ENCODE measurements at places on chromosomes 2 and 18. TPM values are rescaled to one million over a fixed set of nuclear protein-coding genes. Genes with fewer than 3 reads are reported as not detected.
A peak's percentile ranks its signal among the peaks of the same experiment; 100 is the strongest.

DNA sequence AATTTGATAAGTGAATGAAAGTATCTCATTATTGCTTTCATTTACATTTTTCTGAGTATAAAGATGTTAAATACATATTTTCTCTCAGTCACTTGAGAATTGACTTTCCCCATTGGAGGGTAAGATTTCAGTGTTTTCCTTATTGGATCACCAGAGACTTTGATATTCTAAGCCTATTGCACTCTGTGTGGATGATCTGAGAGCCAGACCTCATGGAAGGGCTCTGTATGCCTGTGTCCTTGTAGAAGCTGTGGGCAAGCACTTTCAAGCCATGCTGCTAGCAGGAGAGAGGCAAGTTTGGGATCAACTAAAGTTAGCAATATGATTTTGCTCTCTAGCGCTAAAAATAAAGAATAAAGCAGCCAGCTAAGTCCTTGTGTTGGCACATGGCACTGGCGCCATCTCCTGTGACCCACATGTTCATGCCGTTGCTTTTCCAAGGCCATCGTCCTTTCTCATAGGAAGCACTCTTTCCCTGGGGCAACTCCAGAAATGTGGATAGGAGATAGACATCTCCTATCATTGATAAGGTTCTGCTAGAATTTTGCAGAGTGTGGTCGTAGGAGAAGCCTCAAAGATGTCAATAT lies 72.6 kb downstream of the AOX1 start:
- no peak overlapping the region for H3K27ac ChIP-seq
- no peak overlapping the region for H3K4me3 ChIP-seq
- DNase-seq = no peak

DNA sequence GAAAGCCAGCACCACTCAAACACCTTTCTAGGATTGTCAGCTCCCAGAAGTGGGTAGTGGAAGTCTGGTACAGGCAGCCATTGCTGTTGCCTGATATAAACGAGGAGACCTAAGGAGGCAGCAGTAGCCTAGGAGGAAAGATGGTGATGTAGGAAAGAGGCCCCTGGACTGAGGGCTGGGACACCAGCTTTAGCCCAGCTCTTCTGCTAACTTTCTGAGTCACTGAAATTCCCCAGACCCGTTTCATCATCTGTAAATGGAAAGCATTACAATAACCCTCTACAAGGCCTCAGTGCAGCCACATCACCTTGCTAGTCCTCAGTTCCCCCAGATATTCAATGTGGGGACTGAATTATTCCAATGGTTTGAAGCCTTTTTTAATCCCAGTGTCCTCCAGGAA lies 336.5 kb downstream of the TNS1 start:
- H3K27me3 ChIP-seq = no peaks in the 10 kb centered on the region
- H3K27ac ChIP-seq = no peak overlapping the region
- no peaks in the 10 kb centered on the region for H3K4me1 ChIP-seq
- no peak for DNase-seq
- no peak overlapping the region for H3K4me3 ChIP-seq
- H3K36me3 ChIP-seq = no peaks in the 10 kb centered on the region

The EMILIN2 gene
- total RNA-seq = 21.3 TPM

DNA sequence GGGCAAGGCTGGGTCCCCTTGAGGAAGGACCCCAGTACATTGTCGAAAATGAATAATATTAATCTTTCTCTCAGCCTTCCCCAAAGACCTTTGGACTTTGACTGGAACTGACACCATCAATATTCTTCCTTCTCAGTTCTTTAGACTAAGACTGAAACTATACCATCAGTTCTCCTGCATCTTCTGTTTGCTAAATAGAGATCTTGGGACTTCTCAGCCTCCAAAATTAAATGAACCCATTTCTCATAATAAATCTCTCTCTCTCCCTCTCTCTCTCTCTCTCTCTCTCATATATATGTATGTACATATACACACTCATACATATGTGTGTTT lies 39.7 kb upstream of the VRK2 start:
- DNase-seq = no peak
- no peaks in the 10 kb centered on the region for H3K4me1 ChIP-seq
- no peak overlapping the region for H3K4me3 ChIP-seq
- no peaks in the 10 kb centered on the region for H3K27me3 ChIP-seq
- no peak overlapping the region for H3K27ac ChIP-seq

The BOLL gene
- not detected for total RNA-seq

The CD226 gene
- 0.04 TPM for total RNA-seq

GRCh38 chr2:74205596-74205995 lies 7.2 kb downstream of the MTHFD2 start:
- H3K4me1 ChIP-seq = peaks cover 10% of the 10 kb centered on the region
- no peak overlapping the region for H3K4me3 ChIP-seq
- peaks cover 87% of the 10 kb centered on the region for H3K36me3 ChIP-seq
- H3K27me3 ChIP-seq = no peaks in the 10 kb centered on the region
- no peak overlapping the region for H3K27ac ChIP-seq

- no peaks in the 10 kb centered on the region for H3K27me3 ChIP-seq
- H3K27ac ChIP-seq = no peak overlapping the region
- no peaks in the 10 kb centered on the region for H3K36me3 ChIP-seq
- H3K4me3 ChIP-seq = no peak overlapping the region
Measured at GRCh38 chr2:75289771-75290170, 90.5 kb upstream of the TACR1 start.

The GCKR gene
- total RNA-seq = 0.33 TPM

DNA sequence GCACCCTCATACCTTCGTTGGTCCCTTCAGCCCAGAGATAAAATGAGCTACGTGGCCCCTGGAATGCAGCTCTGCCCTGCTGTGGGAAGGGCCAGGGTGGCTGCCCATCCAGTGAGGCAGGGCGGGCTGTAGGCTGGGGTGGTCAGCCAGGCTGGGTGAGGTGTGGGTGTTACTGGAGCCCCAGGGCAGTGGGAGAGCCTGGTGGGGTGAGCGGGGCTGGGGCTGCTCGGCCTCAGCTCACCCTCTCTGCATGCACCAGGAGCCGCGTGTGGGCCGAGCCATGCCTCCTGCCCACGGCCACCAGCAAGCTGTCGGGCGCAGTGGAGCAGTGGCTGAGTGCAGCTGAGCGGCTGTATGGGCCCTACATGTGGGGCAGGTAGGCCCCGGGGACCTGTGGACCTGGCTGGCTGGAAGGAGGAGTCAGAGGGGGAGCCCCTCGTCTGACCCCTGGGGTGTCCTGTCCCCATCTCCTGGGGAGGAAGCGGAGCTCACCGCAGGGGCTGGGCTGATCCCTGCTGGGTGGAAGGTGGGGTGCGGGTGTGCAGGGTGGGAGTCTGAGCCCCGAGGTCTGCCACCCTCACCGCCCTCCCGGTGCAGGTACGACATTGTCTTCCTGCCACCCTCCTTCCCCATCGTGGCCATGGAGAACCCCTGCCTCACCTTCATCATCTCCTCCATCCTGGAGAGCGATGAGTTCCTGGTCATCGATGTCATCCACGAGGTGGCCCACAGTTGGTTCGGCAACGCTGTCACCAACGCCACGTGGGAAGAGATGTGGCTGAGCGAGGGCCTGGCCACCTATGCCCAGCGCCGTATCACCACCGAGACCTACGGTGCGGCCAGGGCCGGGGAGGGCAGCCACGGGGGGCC lies 5.5 kb downstream of the RNPEPL1 start:
- peaks cover 8% of the 10 kb centered on the region for H3K27me3 ChIP-seq
- no peak for DNase-seq
- no peak overlapping the region for H3K27ac ChIP-seq
- H3K4me1 ChIP-seq = peaks cover 2% of the 10 kb centered on the region
- no peak overlapping the region for H3K4me3 ChIP-seq
- no peaks in the 10 kb centered on the region for H3K36me3 ChIP-seq

GRCh38 chr2:126658319-126658904 lies 2.5 kb downstream of the GYPC start:
- H3K27ac ChIP-seq = no peak overlapping the region
- peak; percentile 28 for DNase-seq
- no peaks in the 10 kb centered on the region for H3K27me3 ChIP-seq
- H3K4me3 ChIP-seq = no peak overlapping the region

- no peak overlapping the region for H3K4me3 ChIP-seq
- peaks cover 6% of the 10 kb centered on the region for H3K4me1 ChIP-seq
- DNase-seq = no peak
- no peak overlapping the region for H3K27ac ChIP-seq
Measured at GRCh38 chr18:70693246-70693645, 404.4 kb downstream of the SOCS6 start.

The ERFE gene
- total RNA-seq = 2.1 TPM

DNA sequence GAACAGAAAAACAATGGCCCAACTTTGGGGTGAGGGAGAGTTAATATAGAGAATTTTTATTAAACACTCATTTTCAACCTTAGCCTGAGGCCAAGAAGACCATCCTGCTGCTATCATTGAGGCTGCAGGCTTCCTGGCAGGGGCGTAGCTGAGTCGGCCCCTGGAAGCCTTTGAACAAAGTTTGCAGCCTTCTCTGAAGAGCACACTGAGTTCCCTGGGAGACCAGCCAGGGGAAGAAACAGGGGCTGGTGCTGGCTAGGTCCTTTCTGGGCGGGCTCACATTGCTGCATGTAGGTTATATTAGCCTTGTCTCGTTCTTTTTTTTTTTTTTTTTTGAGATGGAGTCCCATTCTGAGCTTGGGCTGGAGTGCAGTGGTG lies 126.8 kb upstream of the HS6ST1 start:
- H3K4me1 ChIP-seq = peaks cover 3% of the 10 kb centered on the region
- peak; percentile 12 for DNase-seq
- H3K4me3 ChIP-seq = no peak overlapping the region
- H3K27me3 ChIP-seq = no peaks in the 10 kb centered on the region

GRCh38 chr2:173307293-173307692 lies 47.4 kb upstream of the CDCA7 start:
- no peaks in the 10 kb centered on the region for H3K27me3 ChIP-seq
- peak; percentile 39 for DNase-seq
- no peak overlapping the region for H3K4me3 ChIP-seq
- H3K36me3 ChIP-seq = peaks cover 20% of the 10 kb centered on the region
- H3K4me1 ChIP-seq = peaks cover 18% of the 10 kb centered on the region

GRCh38 chr2:49780949-49781348 lies 626.6 kb upstream of the FSHR start:
- no peak overlapping the region for H3K27ac ChIP-seq
- H3K4me3 ChIP-seq = no peak overlapping the region
- no peaks in the 10 kb centered on the region for H3K27me3 ChIP-seq
- no peak for DNase-seq

- no peak overlapping the region for H3K27ac ChIP-seq
- H3K4me1 ChIP-seq = peaks cover 9% of the 10 kb centered on the region
- H3K27me3 ChIP-seq = no peaks in the 10 kb centered on the region
Measured at GRCh38 chr18:50161597-50162205, 33.2 kb downstream of the MYO5B start.

DNA sequence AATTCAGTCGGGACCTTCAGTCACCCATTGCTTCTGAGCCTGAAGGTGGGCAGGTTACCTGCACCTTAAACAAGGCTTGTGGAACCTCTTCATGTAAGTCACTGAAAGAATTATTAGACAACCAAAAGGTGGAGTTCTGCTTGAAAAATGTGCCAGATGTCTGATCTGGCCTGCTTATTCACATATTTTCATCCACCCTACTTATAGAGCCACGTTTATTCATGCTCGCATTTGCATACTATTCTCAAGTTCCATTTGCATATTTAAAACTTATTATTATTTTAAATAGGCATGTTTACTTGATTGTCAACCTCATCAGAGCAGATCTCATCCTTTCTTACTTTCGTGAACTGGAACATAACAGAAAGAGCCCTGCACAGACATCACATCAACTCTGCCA lies 140.0 kb upstream of the NABP1 start:
- no peak for DNase-seq
- H3K27ac ChIP-seq = no peak overlapping the region
- H3K36me3 ChIP-seq = no peaks in the 10 kb centered on the region
- H3K4me1 ChIP-seq = no peaks in the 10 kb centered on the region

DNA sequence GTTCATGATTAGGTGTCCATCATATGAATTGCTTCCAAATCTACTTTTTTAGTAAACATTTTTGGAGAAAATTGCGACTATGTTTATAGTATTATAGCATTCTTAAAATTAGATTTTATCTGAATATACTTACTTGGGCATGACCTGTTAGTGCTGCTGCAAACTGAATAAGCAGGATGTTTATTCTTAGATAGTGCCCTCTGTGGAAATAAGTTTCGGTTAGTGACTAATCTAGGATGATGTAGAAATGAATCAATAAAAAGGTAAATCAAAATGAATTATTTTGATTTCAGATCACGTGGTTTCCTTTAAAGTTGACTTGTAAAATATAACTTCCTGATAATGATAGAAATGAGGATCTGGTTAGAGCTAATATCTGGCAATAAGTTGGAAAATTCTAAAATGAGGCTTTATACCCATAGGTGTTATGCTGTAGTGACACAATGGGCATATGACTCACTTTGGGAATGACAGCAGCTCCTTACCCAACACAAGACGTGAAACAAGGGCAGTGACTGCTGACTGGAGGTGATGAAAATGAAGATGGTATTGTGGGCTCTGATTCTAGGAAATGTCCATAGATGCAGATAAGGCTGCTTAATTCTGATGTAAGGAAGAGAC lies 165.8 kb upstream of the TCF4 start:
- no peak for DNase-seq
- no peaks in the 10 kb centered on the region for H3K27me3 ChIP-seq
- no peak overlapping the region for H3K4me3 ChIP-seq
- no peak overlapping the region for H3K27ac ChIP-seq
- no peaks in the 10 kb centered on the region for H3K4me1 ChIP-seq
- no peaks in the 10 kb centered on the region for H3K36me3 ChIP-seq

DNA sequence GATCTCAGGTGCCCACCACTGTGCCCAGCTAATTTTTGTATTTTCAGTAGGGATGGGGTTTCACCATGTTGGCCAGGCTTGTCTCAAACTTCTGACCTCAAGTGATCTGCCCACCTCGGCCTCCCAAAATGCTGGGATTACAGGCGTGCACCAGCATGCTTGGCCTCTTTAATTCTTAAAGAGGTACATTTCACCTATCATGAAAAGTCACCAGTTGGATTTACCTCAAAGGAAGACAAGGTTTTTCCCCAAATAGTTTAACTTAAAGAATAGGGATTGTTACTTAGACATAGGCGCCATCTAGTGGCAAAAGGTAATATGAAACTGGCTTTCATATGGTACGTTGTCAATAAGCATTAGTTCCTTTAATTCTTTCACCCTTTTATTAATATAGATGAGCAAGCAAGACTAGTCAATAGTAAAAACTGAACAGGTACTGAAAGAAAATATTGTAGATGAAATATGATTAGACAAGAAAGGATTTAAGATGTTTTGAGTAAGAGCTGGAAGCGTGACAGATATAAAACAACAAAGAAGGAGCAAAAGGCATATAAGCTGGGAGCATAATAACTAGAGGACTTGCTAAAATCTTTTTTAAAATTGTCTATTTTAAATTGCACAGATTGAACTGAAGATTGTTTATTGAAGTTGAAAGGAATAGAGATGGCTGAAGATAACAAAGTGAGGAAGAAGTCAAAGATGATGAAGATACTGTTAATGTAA lies 35.0 kb upstream of the PSMD14 start:
- no peak for DNase-seq
- no peaks in the 10 kb centered on the region for H3K27me3 ChIP-seq
- peaks cover 6% of the 10 kb centered on the region for H3K36me3 ChIP-seq
- no peak overlapping the region for H3K27ac ChIP-seq
- no peak overlapping the region for H3K4me3 ChIP-seq
